ENCODE measurements at places on chromosomes 5 and 9.

DNA sequence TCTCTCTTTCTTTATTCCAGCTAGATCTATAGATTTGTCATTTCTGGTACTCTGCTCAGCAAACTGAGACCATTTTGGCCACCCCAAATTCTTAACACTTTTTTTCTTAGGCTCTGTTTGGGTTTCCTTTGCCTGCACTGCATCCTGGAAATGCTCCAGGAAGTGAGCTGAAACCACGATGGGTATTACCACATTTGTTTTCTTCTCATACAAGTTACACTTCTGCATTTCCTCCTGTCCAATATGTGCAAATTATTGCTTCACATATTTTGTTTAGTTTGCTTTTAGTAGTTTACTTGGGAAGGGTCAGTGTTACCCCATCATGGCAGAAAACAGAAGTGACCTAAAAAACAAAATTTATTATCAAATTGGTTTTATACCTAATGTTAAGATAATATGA lies 498.6 kb upstream of the GRIN3A start:
- no peak for DNase-seq

GRCh38 chr9:32928912-32929311 lies 72.5 kb downstream of the APTX start:
- no peak for DNase-seq

DNA sequence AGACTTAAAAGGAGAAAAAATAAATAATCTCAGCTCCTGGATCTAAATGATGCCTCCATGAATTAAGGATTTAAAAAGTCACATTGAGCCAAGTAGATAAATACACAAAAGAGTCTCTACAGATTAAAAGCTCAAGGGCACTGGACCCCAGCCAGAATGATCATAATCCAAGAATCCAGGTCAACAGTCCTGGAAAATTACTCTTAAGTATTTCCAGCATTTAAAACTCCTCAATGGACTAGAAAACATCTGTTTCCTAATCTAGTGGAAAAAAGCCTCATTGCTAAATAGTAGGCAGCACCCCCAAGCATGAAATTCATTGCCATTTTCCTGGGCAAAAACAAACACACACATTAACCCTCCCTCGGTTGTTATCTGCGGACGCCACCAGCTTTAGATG lies 96.8 kb downstream of the FRMD3 start:
- DNase-seq = no peak

- DNase-seq = no peak
Measured at GRCh38 chr9:99762470-99762869, 59.2 kb upstream of the NR4A3 start.

DNA sequence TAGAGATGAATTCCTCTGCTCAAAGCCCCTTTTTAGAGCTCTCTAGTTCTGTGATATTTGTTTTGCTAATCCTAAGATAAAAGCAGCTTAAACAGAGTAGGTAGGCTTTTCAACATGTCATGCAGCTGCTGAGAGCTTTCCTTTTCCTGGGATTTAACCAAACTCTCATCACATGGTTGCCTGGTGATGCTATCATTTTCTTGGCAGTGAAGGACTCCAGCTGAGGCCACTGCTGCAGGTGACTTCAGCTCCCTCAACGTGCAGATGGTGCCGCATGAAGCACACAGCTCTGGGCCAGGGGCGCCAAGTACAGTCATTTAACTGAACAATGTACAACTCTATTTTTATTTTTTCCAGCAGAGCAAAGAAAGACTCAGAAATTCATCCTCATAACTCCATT lies 42.2 kb downstream of the SECISBP2 start:
- peak; percentile 30 for DNase-seq

Data from anterior cingulate cortex (tissue), 58 donors.